ENCODE measurements at places on chromosomes 16 and 17.

GRCh38 chr16:27436065-27436464 is 34.1 kb downstream of the IL21R start:
- no peaks in the 10 kb centered on the region for H3K27me3 ChIP-seq
- no peak overlapping the region for H3K4me3 ChIP-seq
- DNase-seq, result no peak
- H3K27ac ChIP-seq, result no peak overlapping the region
- no peaks in the 10 kb centered on the region for H3K36me3 ChIP-seq
- H3K4me1 ChIP-seq, result no peaks in the 10 kb centered on the region

- no peak overlapping the region for H3K4me3 ChIP-seq
- no peak overlapping the region for H3K27ac ChIP-seq
- DNase-seq, result no peak
- H3K4me1 ChIP-seq, result no peaks in the 10 kb centered on the region
- H3K27me3 ChIP-seq, result no peaks in the 10 kb centered on the region
- no peaks in the 10 kb centered on the region for H3K36me3 ChIP-seq
Observed at GRCh38 chr17:4850246-4850645, 17.1 kb downstream of the MINK1 start.

- H3K4me1 ChIP-seq, result no peaks in the 10 kb centered on the region
- no peaks in the 10 kb centered on the region for H3K27me3 ChIP-seq
- no peak for DNase-seq
- H3K27ac ChIP-seq, result no peak overlapping the region
Observed at GRCh38 chr17:47797797-47798196, 23.8 kb downstream of the OSBPL7 start.

DNA sequence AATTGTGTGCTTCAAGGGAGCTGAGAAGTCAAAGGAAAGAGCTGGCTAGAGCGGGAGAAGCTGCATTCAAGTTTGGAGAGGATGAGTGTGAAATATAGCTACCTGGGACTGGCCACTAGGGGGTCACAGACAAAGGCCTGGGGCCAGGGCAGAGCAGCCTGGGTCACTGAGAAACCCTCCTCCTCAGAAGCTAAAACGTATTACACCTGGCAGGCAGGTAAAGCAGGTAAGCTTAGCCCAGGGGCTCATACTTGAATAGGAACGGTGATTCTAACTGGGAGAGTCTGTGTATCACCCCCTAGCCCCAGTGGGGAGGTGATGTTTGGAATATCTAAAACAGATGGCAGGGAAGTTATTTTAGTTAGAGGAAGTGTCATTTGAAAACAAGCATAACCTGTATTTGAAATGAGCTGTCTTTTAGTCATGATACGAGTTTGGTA is 6.8 kb downstream of the KRT37 start:
- H3K4me3 ChIP-seq, result no peak overlapping the region
- no peak overlapping the region for H3K27ac ChIP-seq
- DNase-seq, result no peak
- H3K4me1 ChIP-seq, result no peaks in the 10 kb centered on the region
- no peaks in the 10 kb centered on the region for H3K36me3 ChIP-seq
- no peaks in the 10 kb centered on the region for H3K27me3 ChIP-seq

All from ascending aorta (tissue), 2 donors.